Caki2 (cell line): ENCODE measurements at places on chromosomes 5 and 9. TPM values are rescaled to one million over a fixed set of nuclear protein-coding genes. Genes with fewer than 3 reads are reported as not detected.

- DNase-seq: no peak
These were observed 217.2 kb downstream of the DAB2IP start for GRCh38 chr9:121868626-121869025.

The KCNIP1 gene
- not detected in 2 replicates for total RNA-seq

The PRRX2 gene
- total RNA-seq: 3.0 and 7.6 TPM in 2 replicates

The CDX1 gene
- not detected in 2 replicates for total RNA-seq

The HTR1A gene
- total RNA-seq: not detected in 2 replicates

The ABLIM3 gene
- total RNA-seq: 10.4 and 13.1 TPM in 2 replicates

- DNase-seq: no peak
These were observed 134.3 kb upstream of the CDH9 start for GRCh38 chr5:27172693-27173092.

DNA sequence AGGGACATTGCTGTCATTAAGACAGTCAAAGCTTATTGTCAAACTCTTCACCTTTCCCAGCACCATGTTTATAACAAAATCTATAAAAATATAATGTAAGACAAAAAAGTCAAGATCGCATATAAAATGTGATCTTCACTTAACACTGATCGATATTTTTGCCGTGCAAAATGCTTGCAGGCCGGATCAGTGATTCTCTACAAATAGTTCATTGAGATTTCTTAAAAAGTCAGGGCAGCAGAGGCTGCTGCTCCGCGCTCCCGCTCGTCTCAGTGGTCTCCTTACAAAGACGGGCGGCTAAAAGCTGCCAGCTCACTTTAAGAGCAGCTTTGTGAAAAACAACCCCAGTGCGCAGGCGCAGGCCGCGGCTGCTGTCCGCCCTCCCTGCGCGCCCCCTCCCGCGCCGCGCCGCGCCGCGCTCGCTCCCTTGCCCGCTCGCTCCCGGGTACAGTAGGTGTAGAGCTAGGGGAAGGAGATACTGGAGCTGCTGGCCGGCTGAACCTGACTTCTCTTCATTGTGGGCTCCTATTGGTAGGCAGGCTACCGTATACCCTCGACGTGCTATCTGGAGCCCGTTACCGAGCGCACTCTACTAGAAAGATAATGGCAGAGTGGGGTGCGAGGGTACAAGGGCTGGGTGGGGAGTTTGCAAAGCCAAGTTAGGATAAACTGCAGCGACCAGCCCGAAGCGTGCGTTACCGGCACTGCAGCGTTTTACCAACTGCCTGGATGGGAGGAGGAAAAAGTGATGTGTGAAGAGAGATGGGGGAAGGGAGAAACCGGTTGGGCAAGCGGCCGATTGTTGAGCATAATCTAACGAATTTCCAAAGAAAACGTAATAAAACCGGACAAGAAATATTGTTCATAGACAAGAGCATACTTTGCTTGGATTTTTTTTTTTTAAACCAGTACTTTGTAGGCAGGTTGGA is at the start of gene ARRDC3:
TSS of gene ARRDC3 (minus strand) at position 291 of the 929 bp plus-strand sequence. CDS start at position 66, 225 bp downstream.
- peak; percentile 98 for DNase-seq

- peak; percentile 27 for DNase-seq
These were observed 57.1 kb downstream of the HCN1 start for GRCh38 chr5:45639040-45639439.

The PCDHGA7 gene
- not detected in 2 replicates for total RNA-seq

The UBE2QL1 gene
- total RNA-seq: not detected in 2 replicates

- DNase-seq: no peak
These were observed at the start of gene SLCO6A1 for GRCh38 chr5:102498271-102499034. TSS of gene SLCO6A1 (minus strand) at chr5:102499001. CDS start at chr5:102498844, 157 bp downstream.

DNA sequence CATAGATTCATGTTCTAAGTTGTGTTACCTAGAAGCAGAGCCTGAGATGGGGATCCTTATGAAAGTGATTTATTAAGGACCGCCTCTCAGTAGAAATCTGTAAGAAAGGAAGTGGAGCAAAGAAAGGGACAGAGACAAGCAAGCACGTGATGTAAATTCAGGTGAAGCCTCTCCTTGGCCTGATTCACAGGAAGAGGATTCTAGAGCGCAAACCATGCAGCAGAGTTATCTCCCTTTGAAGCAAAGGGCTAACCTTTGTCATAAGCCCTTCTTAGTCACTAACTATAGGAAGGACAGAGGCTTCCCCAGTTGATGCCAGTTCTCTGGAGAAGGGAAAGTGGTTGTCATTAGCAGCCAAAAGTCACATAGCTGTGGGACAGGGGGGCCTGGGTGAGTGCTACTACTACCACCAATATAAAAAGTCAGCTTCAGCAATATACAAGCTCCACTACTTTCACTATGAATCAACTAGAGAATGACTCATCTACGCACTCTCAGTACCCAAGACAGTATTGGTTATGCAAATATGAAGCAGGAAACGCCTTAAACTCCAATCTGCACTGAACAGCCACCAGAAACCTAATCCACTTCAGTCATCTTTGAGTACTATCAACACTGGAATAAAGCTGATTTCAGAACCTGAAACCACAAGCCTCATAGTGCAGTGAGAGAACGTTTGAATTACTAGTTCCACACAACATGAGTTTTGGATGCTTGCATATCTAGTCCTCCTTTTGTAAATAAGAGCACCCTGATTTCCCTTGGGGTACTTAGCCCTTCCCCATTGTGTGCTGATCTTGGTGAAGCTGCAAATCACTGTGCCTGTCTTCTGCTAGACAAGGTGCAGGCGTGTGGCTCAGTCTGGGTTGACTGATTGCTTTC is 162.7 kb downstream of the ZNF608 start:
- peak; percentile 67 for DNase-seq

DNA sequence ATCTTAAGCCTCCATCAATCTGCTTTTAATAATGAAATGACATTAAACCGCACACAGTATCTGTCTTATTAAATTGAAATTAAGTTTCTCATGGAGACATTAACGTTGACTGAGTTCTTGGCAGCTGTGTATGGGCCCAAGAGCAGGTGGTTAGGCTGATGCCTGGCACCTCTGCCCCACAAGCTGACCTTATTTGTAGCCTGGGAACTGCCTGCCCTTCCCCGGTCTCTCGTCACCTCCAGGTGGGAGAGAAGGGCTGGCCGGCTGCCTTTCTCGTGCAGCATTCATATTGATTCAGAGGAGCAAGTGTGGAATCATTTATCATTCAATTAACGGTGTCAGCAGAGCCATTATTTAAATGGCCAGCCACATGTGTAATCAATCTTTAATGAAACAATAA is 53.0 kb upstream of the FCN1 start:
- no peak for DNase-seq

GRCh38 chr5:166648736-166649135 is 1642.7 kb upstream of the WWC1 start:
- DNase-seq: no peak
